DMS79 treated with DMSO at 0.1 percent for 48 hours (cell line): ENCODE measurements at places on chromosomes 13 and 19.
A peak's percentile ranks its signal among the peaks of the same experiment; 100 is the strongest.

DNA sequence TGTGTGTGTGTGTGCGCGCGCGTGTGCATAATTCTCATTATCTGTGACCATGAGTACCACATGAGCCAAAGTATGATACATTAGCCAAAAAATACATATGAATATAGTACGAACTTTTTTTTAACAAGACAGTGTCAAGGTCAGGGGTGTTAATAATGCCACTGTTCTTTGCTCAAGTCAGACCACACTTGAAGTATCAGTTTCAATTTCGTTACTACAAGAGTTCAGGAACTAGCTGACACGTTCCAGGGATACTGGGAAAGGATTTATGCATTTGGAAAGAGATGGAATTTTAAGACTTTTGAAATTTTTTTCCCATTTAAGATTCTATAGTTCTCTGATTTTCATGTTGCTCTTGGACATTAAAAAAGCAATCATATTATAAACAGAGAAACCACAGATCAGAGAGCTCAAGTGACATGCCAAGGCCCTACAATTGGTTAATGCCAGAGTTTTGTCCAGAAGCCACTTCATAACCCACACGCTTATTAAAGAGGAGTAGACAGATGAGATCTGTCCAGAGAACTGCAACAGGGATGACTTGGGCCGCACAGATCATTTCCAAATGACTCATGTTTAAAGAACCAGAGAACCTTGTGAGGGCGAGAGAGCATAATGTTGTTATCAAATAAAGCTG lies 718.8 kb upstream of the SGCG start:
- DNase-seq, result no peak

DNA sequence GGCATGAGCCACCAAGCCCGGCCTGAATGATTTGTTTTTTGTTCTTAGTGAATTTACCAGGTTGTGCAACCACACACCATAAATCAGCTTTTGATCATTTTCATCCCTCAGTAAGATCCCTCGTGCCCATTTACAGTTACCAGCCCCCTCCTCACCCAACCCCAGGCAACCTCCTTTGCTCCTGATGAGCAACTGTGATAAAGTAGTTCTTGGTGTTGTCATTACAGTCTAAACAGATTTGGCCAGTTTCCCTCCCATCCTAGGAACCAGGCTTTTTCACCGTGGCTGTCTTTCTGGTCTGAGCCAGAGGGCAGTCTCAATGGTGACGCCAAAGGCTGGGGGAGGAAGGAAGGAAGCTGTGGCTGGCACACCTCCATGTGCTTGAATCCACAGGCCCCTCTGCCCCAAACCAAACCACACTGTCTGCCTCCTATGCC lies 61.2 kb upstream of the WDFY2 start:
- DNase-seq, result no peak

- DNase-seq, result no peak
Observed at GRCh38 chr13:75153834-75154233, 328.1 kb downstream of the TBC1D4 start.

DNA sequence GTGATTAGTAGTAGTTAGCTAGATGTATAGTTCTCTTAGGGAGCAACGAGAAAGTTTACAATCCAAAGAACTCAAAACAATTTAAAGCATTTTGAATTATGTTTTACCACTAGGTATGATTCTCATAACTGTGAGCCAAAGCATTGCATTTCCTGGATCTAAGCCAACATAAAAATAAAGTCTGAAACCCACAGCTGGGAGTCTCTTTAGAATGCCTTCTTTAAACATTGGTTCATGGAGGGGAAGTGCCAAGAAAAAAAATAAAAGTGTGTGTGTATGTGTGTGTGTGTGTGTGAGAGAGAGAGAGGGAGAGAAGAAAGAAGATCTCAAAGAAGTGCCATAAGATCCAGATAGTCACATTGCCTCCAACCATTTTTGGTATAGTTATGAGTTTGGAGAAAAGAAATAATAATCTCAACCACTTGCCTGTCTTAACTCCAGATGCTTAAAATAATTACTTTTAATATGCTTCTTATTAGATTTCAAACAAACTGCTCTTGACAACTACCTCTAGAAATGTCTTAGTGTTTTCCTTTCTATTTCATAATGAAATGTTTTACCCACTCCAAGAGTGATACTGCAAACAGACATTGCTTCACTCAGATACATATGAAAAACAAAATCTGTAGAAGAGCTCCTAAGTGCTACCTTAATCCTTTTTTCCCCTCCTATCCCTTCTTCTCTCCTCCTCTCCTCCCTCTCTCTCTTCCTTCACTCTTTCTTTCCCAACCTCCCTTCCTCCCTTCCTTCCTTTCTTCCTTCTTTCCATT lies 554.1 kb downstream of the KCTD12 start:
- no peak for DNase-seq

DNA sequence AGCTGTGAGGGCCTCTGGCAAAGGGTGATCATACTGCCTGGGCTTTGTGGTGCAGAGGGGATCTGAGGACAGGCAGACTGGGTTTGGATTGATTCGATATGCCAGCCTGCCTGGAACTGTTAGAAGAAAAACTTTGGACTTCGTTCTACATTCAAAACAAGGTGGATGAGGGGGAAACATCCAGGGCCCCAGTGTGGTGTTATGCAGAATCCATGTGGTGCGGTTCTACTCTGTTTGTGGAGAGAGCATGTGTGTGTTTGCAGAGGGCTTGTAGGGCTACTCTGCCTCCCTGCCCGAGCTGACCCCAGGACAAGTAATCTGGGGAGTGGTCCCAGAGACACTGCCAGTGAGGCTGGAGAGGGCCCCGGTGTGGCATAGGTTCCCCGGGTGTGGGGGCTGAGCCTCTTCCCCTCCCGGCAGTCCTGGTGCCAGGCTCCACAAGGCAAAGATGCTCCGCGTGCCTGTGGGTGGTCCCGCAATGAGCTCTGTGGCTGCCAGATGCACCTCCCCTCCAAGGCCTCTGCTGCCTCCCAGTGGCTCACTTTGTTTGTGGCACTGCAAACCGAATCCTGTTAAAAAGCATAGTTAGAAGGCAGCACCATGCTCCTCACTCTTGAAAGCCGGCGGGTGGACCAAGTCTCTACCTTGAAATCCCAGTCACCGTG lies 22.3 kb upstream of the TFDP1 start:
- peak; percentile 86 for DNase-seq
